Astrocyte (in vitro differentiated cells and primary cell): ENCODE measurements at places on chromosomes 2 and 18.
A peak's percentile ranks its signal among the peaks of the same experiment; 100 is the strongest.

GRCh38 chr2:169736902-169737301, 3.3 kb downstream of the KLHL23 start:
- no peak for DNase-seq

DNA sequence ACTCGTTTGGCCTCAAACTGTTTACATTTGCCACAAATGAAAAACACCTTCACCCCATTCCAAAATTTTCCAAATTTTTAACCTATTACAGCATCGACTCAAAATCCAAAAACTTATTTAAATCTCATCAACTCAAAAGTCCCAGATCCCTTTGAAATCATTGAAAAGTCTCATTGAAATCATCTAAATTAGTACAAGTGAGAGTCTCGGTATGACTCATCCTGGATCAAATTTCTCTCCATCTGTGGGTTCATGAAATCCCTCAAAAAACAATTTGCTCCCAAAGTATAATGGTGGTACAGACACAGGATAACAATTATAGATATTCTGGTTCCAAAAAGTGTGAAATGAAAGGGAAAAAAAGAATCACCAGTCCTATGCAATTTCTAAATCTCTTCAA, 65.1 kb downstream of the LRP1B start:
- DNase-seq = peak; percentile 16

DNA sequence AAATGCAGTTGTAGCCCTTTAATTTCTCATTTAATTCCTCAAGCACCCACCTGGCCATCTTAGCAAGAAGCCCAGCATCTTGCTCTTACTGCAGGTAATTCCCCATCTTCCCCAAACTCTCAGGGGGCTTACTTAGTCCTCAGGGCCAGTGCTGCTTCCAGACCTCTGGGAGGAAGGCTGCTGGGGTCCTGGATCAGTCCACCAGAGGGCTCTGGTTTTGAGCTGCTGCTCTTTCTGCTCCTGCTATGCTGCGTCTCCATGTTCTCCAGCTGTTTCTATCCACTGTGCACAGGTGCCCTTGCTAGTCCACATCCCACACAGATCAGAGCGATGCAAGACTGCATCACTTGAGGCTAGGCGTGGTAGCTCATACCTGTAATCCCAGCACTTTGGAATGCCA, 34.5 kb upstream of the TMEM87B start:
- DNase-seq = no peak

DNA sequence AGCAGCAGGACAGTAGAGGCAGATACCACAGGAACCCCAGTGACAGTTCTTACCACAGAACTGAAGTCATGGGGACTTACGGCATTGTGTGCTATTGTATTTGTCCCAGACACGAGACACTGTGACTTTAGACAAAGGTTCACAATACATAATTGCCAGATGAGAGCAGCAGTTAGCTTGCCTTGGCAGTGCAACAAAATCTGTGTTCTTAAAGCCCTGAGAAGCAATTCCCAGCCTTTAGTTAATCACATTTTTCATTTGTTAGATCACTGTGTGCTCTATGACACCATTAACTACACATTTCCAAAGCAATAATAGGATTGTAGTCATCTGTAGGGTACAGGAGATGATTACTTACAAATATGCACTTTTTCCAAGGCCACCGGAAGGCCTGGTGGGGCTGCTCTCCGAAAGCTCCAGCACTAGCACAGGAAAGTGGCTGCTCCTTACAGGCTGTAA, 97.5 kb upstream of the LDLRAD4 start:
- DNase-seq = peak; percentile 82

- DNase-seq = no peak
These were observed 9.8 kb downstream of the NUP35 start for GRCh38 chr2:183134016-183134415.

- DNase-seq = no peak
These were observed 1145.7 kb upstream of the NXPH2 start for GRCh38 chr2:139925903-139926302.

GRCh38 chr2:75571730-75572430, 11.1 kb upstream of the EVA1A start:
- DNase-seq = peak; percentile 39

DNA sequence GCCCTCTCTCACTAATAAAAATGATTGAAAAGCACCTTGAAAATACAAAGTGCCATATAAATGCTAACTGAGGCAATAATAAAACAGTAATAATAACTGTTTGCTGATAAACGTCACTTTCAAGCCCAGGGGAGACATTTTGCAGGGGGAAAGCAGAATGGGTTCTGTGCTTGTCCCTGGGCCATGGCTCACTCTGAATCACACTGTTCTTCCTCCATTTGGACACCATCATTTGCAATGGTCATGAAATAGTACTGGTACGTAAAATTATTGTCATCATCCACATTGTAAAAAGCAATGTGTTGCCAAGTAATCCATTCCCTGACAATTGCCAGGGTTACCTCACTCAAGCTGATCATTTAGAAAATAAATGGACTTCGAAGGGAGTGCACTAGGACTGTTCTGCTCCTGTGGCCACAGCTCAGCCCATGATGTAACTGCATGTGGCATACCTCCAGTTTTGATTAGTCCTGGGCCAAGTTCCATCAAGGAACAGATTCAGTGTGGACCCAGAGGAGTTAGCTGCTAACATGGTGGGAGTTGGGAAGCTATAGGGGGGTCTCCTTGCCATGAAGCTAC, 508.8 kb upstream of the CELF4 start:
- no peak for DNase-seq

DNA sequence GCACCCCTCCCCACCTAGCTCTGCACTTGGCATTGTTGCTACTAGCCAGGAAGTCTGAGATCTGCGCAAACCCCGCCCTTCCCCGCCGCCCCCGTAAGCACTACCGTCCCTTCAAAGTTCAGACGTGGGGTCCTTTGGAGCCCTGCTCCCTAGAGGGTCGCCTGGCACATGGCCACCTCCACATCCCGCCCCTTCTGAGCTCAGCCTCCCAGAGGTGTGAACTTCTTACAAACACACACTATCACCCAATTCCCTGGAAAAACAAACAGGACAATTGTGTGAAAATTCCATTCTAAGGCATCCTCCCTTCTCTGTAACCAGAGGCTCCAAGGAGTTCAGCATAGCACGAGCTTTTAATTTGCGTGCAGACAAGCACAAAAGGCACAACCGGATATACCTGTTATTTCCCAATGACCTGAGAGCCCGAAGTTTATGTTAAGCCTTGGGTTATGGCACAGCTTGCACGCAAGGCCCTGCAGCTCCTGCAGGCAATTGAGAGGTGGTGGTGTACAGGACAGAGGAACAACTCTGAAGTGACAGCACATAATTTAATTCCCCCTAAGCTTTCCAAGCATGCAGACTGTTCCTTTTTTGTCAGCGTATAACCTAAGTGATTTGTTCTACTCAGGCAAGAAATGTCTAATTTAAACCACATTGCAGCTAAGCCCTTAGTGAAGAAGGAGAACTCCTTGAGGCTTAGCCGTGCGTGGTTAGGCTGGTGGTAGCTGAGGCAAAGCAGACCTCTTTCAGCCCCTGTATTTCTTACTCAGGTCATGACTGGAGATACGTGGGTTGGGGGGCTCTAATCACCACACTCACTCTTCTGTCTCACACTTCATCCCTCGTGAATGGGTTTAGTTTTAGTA, 20.3 kb upstream of the CYP1B1 start:
- no peak for DNase-seq

DNA sequence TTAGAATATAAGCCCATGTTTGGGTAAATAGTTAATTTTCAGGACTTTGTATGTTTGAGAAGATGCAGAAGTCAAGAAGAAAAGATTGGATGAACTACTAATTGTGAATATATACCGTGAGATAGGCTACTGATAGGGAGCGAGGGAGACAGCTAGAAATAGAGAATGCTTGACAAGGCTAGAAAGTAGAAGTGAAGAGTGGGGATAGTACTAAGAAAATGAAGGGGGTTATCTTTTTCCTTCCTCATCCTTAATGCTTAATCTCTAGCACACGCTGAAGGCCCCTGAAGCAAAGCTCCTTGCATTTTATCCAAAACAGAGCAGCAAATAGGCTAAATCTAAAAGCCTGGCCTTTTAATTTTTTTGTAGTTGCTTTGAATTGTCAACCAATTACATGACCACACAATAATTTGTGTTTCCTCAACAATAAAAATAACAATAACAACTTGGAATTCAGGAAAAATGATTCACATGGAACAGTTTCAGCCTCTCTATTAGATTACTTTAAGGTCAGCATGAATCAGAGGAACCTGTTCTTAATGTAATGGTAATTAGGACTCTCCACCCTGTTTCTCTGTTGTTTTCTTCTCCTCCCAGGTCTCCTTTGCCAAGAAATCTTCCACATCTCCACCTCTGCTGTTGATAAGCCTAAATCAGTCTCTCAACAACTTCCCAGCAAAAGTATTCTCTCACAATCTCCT, 1071.3 kb upstream of the ZEB2 start:
- DNase-seq = no peak

DNA sequence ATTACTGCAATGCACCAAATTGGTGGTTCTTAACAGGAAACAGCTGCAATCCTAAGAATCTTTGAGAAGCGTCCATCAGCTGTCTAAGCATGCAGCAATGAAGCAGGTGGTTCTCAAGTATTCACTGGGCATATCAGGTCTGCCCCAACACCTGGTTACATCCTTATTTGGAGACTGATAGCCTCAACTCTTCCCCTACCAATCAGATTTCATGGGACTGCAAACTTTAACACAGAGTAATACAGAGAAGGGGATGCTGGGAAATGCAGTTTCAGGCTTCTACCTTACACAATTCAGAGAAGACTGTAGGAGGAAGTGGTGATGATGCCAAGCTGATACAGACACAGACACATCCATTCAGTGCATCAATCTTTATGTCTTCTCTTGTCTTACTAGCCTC, 240.5 kb downstream of the BCL2 start:
- no peak for DNase-seq

GRCh38 chr18:76377359-76377756, 117.7 kb downstream of the ZNF516 start:
- no peak for DNase-seq

DNA sequence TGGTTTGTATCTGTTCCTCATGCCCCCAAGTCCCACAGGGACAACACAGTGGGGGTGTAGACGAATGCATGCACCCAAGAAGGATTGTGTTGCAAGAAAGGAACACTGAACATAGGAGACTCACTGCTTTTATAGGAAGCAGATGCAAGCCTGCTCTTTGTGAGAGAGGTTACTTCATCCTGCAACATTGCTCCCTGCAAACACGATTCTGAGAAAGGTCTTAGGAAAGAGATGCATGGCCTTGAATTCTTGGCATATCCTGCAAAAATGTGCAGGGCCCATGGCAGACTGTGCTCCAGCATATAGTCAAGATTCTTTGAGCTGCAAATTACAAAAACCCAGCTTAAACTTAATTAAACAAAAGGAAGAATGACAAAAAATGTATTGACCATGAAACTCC, 312.2 kb upstream of the MGAT5 start:
- DNase-seq = no peak

GRCh38 chr2:178943745-178944144, 106.2 kb downstream of the CCDC141 start:
- DNase-seq = no peak

DNA sequence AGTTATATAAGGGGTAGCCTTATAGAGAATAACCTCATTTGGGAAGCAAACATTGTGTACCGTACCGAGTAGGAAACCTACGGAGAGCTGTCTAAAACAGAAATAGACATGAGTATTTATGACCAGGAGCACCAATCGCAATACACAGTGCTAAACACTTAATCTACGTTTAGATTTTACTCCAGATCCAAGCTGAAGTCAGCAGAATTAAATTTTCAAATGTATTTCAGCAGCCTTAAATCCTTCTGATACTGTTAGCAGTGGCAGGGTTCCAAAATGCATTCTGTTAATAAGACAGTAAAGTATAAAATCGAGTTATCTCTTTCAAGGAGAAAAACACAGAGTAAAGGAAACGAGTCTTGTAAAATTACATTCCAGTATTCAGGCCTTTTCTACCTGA, 118.1 kb upstream of the ZNF521 start:
- no peak for DNase-seq

DNA sequence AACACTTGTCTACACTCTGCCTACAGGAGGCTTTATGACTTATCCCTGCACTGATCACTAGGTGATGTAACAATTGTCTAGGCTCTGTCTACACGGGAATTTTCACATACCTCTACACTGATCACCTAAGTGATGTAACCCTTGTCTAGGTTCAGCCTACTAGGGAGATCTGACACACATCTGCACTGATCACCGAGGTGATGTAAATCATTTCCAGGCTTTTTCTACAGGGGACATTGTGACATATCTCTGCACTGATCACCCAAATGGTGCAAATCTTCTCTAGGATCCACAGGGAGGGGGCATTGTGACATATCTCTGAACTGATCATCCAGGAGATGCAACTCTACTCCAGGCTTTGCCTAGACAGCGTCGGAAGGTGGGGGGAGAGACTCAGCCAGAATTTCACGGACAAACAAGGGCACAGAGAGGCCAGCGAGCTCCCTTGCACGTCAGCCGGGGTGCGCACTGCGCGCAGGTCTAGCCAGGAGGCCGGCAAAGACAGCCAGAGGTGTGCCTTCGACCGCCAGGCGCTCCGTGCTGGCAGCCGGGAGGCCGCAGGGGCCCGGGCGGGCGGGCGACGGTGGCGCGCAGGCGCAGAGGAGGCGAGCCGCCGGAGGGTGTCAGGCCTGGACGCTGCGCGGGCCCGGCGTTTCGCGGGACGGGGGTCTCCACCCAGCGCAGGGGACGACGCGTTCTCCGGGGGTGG, 46.9 kb upstream of the USP14 start:
- DNase-seq = peak; percentile 11

GRCh38 chr2:2271469-2271941, 59.6 kb downstream of the MYT1L start:
- DNase-seq = peak; percentile 15

DNA sequence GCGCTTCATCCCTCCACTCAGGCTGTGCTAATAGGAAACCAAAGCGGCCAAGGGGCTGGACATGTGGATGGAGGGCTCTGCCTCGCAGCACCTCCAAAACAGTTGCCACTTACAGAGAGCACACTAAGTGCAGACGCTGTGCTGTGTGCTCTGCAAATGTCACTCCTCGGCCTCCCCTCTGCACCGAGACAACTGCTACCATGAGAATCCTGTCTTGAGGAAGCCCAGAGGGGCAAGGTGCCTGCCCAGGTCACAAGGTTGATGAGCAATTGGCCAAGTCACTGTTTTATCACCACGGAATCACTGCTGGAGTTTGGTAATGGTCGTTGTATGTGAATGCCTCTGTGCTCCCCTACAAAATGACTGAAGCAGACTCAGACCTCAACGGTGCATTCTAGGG, 132.2 kb downstream of the SEPTIN10 start:
- DNase-seq = no peak
